ENCODE measurements at places on chromosomes 7 and 10.

GRCh38 chr10:17062955-17063484 is 66.6 kb downstream of the CUBN start:
- no peak for DNase-seq
- no peak overlapping the region for H3K4me3 ChIP-seq
- H3K27ac ChIP-seq: no peak overlapping the region
- H3K27me3 ChIP-seq: peaks cover 17% of the 10 kb centered on the region
- peaks cover 42% of the 10 kb centered on the region for H3K4me1 ChIP-seq

GRCh38 chr10:31101123-31101522 is 69.5 kb upstream of the ZNF438 start:
- H3K27me3 ChIP-seq: no peaks in the 10 kb centered on the region
- H3K4me3 ChIP-seq: peak overlapping the region; percentile 51
- H3K4me1 ChIP-seq: peaks cover 81% of the 10 kb centered on the region
- peaks cover 5% of the 10 kb centered on the region for H3K36me3 ChIP-seq
- peak overlapping the region; percentile 94 for H3K27ac ChIP-seq
- peak; percentile 72 for DNase-seq

GRCh38 chr10:60288256-60288655 is 101.4 kb downstream of the ANK3 start:
- H3K4me1 ChIP-seq: no peaks in the 10 kb centered on the region
- no peaks in the 10 kb centered on the region for H3K36me3 ChIP-seq
- no peak overlapping the region for H3K4me3 ChIP-seq
- no peaks in the 10 kb centered on the region for H3K27me3 ChIP-seq
- H3K27ac ChIP-seq: no peak overlapping the region
- no peak for DNase-seq

- no peak for DNase-seq
- H3K4me1 ChIP-seq: no peaks in the 10 kb centered on the region
- H3K4me3 ChIP-seq: no peak overlapping the region
- peaks cover 6% of the 10 kb centered on the region for H3K27me3 ChIP-seq
Observed at GRCh38 chr7:103597606-103598005, 151.6 kb upstream of the SLC26A5 start.

DNA sequence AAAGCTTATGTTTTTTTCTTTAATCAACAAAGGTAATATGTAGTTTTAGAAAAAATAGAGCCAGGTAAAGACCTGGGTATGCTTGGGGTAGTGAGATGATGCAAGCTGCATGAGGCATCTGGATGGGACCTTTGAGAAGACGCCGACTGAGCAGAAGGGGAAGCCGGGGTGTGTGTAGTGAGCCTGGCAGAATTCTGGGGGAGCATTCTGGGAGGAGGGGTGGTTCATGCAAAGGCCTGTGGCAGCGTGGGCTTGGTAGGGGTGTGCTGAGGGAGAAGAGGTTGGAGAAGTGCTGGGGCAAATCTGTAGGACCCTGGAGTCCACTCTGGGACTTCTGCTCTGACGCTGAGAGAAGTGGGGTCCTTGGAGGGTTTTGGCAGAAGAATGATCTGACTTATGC is 33.9 kb upstream of the SHH start:
- no peaks in the 10 kb centered on the region for H3K36me3 ChIP-seq
- H3K27ac ChIP-seq: no peak overlapping the region
- no peak for DNase-seq
- no peaks in the 10 kb centered on the region for H3K4me1 ChIP-seq
- peaks cover 2% of the 10 kb centered on the region for H3K27me3 ChIP-seq

DNA sequence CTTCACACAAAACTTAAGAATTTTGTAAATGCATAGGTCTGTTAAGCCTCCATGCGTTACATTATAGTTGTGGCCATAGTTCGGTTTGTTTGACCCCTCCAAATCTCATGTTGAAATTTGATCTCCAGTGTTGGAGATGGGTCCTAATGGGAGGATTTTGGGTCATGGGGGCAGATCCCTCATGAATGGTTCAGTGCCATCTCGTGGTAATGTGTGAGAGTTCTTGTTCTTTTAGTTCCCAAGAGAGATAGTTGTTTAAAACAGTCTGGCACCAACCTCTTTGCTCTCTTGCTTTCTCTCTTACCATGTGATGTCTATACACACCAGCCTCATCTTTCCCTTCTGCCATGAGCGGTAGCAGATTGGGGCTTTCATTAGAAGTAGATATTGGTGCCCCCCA is 264.3 kb downstream of the TCF7L2 start:
- no peak overlapping the region for H3K4me3 ChIP-seq
- no peaks in the 10 kb centered on the region for H3K27me3 ChIP-seq
- DNase-seq: no peak
- H3K4me1 ChIP-seq: no peaks in the 10 kb centered on the region
- H3K36me3 ChIP-seq: no peaks in the 10 kb centered on the region

- H3K36me3 ChIP-seq: peaks cover 30% of the 10 kb centered on the region
- H3K27me3 ChIP-seq: peaks cover 5% of the 10 kb centered on the region
- H3K27ac ChIP-seq: peak within 1 kb of the TSS; percentile 96
Observed at GRCh38 chr7:47979145-47979831, at the start of gene HUS1. Gene HUS1, minus strand, starts transcription at chr7:47979615. Its CDS starts 96 bp downstream, at chr7:47979519.

GRCh38 chr10:3465406-3465891 is 292.9 kb upstream of the PITRM1 start:
- DNase-seq: no peak
- H3K27ac ChIP-seq: peak overlapping the region; percentile 25
- H3K4me3 ChIP-seq: no peak overlapping the region
- no peaks in the 10 kb centered on the region for H3K27me3 ChIP-seq
- H3K4me1 ChIP-seq: peaks cover 44% of the 10 kb centered on the region

- H3K27me3 ChIP-seq: peaks cover 5% of the 10 kb centered on the region
- no peaks in the 10 kb centered on the region for H3K4me1 ChIP-seq
- no peak for DNase-seq
- no peak overlapping the region for H3K4me3 ChIP-seq
Observed at GRCh38 chr7:36048902-36049240, 104.2 kb upstream of the EEPD1 start.

GRCh38 chr7:87432536-87432935 is 42.9 kb downstream of the ABCB4 start:
- no peaks in the 10 kb centered on the region for H3K36me3 ChIP-seq
- no peak for DNase-seq
- H3K27me3 ChIP-seq: peaks cover 5% of the 10 kb centered on the region
- no peak overlapping the region for H3K4me3 ChIP-seq
- no peaks in the 10 kb centered on the region for H3K4me1 ChIP-seq
- no peak overlapping the region for H3K27ac ChIP-seq

- no peaks in the 10 kb centered on the region for H3K4me1 ChIP-seq
- H3K27me3 ChIP-seq: peaks cover 3% of the 10 kb centered on the region
- H3K4me3 ChIP-seq: no peak overlapping the region
- no peaks in the 10 kb centered on the region for H3K36me3 ChIP-seq
- H3K27ac ChIP-seq: no peak overlapping the region
- no peak for DNase-seq
Observed at GRCh38 chr7:138228119-138228518, 151.9 kb downstream of the AKR1D1 start.

GRCh38 chr10:125017547-125018298 is 75.8 kb downstream of the ZRANB1 start:
- no peak for DNase-seq
- peaks cover 8% of the 10 kb centered on the region for H3K27me3 ChIP-seq
- no peak overlapping the region for H3K4me3 ChIP-seq
- H3K36me3 ChIP-seq: no peaks in the 10 kb centered on the region
- no peak overlapping the region for H3K27ac ChIP-seq

GRCh38 chr10:95795602-95796001 is 39.6 kb downstream of the ENTPD1 start:
- no peak overlapping the region for H3K27ac ChIP-seq
- H3K4me3 ChIP-seq: no peak overlapping the region
- peaks cover 3% of the 10 kb centered on the region for H3K27me3 ChIP-seq
- peaks cover 95% of the 10 kb centered on the region for H3K4me1 ChIP-seq
- peaks cover 34% of the 10 kb centered on the region for H3K36me3 ChIP-seq

GRCh38 chr7:29886827-29887226 is 80.5 kb downstream of the WIPF3 start:
- peaks cover 17% of the 10 kb centered on the region for H3K27me3 ChIP-seq
- no peak overlapping the region for H3K4me3 ChIP-seq
- DNase-seq: no peak

DNA sequence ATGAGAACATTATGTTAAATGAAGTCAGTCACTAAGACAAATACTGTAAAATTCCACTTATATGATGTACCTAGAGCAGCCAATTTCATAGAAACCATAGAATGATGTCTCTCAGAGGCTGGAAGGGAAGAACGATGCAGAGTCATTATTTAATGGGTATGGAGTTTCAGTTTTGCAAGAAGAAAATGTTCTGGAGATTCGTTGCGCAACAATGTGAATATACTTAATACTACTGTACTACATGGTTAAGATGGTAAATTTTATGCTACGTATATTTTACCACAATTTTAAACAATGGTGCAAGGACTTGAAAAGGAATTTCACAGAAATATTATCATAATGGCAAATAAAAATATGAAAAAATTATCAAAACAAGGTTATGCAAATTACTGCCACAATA is 972.6 kb downstream of the KCNMA1 start:
- no peaks in the 10 kb centered on the region for H3K27me3 ChIP-seq
- H3K4me3 ChIP-seq: no peak overlapping the region
- H3K27ac ChIP-seq: no peak overlapping the region
- H3K4me1 ChIP-seq: no peaks in the 10 kb centered on the region
- DNase-seq: no peak

DNA sequence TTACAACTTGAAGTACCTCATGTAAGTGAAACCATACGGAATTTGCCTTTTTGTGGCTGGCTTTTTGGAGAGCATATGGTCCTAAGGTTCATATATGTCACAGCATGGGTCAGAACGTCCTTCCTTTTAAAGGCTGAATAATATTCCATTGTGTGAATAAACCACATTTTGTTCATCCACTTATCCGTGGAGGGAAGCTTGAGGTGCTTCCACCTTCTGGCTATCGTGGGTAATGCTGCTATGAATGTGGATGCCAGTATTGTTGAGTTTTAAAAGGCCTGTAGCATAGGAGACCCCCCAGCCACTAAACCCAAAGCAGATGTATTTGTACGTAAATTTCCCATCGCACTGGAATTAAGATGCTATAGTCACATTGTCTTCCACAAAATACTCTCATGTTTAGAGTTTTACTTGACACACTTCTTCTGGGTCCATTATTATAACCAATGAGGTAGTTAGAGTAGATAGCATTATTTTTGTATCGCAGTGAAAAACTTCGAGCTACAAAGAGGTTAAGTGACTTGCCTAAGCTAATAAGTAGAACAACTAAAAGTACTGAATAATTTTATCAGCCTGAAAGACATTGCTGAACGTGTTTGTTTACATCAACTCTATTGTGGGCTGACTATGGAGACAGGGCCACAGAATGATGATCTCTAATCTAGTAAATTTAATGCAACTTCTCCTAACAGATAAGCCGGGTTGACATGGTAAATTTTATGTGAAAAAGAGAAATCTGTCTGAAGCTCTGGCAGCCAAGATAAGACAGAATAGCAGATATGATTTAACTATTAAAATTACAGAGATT is 183.0 kb upstream of the CTBP2 start:
- no peaks in the 10 kb centered on the region for H3K36me3 ChIP-seq
- no peak overlapping the region for H3K4me3 ChIP-seq
- no peak for DNase-seq
- H3K4me1 ChIP-seq: no peaks in the 10 kb centered on the region

DNA sequence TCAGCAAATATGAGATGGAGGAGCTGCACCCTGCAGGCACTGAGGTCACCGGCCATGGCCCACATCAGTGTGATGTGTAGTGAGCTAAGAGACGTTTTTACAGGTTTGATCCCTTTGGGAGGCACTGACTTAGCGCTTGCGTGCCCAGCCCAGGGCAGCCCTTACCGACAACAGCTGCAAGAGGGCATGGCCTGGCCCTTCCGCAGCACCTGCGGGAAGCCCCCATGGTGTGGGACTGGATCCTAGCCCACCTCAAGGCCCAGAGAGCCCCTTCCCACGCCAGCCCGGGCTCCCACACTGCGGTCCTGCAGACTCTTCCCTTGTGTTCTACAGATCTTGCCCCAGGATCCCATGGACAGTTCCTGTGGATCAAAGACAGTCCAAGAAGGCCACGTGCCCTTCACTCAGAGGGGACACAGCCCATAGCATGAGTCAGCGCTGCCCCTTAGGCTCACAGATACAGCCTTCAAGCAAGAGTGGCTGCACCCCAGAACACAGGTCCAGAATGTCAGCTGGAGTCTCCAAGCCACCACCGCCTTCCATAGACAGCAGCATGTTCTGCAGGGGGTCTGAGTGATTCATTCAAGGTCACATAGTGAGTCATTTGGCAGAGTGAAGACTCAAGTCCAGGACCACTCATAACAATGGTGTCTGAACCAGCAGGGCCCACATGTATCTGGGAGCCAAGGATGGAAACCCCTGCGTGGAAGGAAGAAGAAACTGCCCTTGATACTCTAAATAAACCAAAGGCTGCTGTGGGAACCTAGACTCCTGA is 25.4 kb downstream of the TLL2 start:
- no peaks in the 10 kb centered on the region for H3K4me1 ChIP-seq
- H3K27me3 ChIP-seq: peaks cover 2% of the 10 kb centered on the region
- no peak overlapping the region for H3K27ac ChIP-seq
- no peak for DNase-seq
- no peak overlapping the region for H3K4me3 ChIP-seq
- H3K36me3 ChIP-seq: no peaks in the 10 kb centered on the region

GRCh38 chr10:10644008-10644646 is 373.5 kb upstream of the CELF2 start:
- no peak for DNase-seq
- no peak overlapping the region for H3K4me3 ChIP-seq
- no peaks in the 10 kb centered on the region for H3K4me1 ChIP-seq

DNA sequence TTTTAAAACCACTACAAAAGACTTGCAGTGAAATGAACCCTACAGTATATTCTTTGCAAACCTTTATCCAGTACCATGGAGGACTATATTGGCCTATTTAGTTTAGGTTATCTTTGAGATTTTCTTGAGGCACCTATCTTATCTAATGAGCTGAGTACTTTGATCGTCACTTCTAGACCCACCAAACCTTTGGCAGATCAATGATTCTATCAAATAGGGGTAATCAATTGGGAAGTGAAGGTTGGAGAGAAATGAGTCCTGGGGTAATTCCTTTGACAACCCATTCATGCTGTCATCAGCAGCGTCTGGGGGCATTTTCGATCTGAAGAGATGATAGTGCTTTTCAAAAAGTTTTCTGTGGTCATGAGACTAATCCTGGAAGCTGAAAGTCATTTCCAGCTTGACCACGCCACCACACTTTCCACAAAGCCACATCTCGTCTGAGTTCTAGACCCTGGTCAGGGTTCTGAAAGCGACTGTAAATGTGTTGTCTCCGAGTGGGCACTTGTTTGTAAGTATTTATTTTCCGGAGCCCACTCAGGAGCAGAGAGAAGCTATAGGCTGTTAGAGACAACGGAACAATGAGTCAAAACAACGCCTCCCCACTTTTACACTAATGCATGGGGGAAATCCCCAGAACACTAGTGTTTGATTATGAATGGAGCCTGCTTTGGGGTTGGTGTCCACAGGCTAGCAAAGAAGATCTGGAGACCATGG is 4.8 kb downstream of the EGR2 start:
- peak; percentile 71 for DNase-seq
- H3K4me3 ChIP-seq: peak overlapping the region; percentile 98
- peak overlapping the region; percentile 94 for H3K27ac ChIP-seq
- H3K27me3 ChIP-seq: peaks cover 8% of the 10 kb centered on the region
- peaks cover 84% of the 10 kb centered on the region for H3K36me3 ChIP-seq
